ENCODE measurements at places on chromosomes 3 and 15. TPM values are rescaled to one million over a fixed set of nuclear protein-coding genes. Genes with fewer than 3 reads are reported as not detected.

DNA sequence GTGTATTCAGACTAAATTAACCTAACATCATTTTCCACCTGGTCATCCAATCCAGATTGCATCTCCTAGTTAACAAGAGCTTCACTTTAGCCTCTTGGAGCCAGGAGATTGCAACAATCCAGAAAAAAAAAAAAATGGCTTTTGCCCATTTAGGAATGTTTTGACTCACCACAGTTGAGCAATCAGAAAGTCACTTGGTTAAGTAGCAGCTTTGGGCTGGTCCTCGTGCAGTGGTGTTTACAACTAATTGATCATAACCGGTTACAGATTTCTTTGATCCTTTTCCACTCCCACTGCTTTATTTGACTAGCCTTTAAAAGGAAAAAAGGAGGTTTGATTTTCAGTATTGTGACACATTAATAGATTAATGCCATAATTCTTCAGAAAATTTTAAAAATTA, 688.8 kb upstream of the CCDC54 start:
- peaks cover 18% of the 10 kb centered on the region for H3K4me1 ChIP-seq
- H3K27me3 ChIP-seq = no peaks in the 10 kb centered on the region
- H3K27ac ChIP-seq = no peak overlapping the region

DNA sequence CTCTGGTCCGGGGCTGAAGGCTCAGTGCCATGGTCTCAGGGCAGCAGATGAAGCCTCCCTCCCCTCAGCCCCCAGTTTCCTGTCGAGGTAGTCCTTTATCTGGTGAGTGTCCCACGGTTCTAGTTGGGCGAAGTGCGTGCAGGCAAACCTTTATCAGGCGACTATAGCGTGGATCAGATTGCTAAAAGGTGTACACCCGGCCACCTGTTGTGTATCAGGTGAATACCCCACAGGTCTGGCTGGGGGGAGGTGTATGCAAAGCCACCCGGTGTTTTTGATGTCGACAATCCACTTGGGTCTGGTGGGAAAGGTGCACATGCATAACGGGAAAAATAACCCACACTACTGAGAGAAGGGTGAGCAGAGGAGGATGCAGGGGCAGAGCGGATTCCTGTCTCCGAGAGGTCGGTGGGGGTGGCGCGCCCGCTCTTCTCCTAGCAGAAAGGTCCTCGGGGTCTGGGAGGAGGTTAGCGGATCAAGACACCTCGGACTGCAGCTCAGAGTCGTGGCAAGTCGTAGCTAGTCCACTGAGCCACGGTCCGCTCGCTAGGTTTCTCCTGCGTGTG, 507 bp downstream of the SLC12A6 start:
- H3K36me3 ChIP-seq = peaks cover 16% of the 10 kb centered on the region
- H3K4me3 ChIP-seq = peak overlapping the region; percentile 82
- peaks cover 71% of the 10 kb centered on the region for H3K4me1 ChIP-seq
- H3K27ac ChIP-seq = peak overlapping the region; percentile 97
- no peaks in the 10 kb centered on the region for H3K27me3 ChIP-seq

DNA sequence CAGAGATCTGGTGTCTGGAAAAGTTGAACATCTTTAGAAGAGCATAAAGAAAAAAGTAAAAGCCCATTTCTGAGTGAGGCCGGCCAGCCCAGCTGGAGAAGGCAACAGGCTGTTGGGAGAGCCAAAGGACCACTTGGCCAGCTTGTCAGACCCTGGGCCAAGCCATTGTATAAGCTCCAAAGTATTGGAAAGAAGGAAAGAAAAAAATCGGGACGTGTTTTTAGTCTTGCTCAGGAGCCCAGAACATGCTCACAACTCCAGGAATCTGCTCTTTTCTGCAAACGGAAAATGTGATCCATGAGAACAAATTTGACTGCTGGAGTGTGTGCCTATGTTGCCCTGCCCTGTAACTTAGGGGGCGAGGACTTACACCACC, 10.4 kb upstream of the CLPX start:
- DNase-seq = no peak
- peaks cover 7% of the 10 kb centered on the region for H3K27me3 ChIP-seq

GRCh38 chr3:161852744-161853143, 356.1 kb downstream of the OTOL1 start:
- H3K4me1 ChIP-seq = peaks cover 20% of the 10 kb centered on the region
- H3K27ac ChIP-seq = no peak overlapping the region
- no peak for DNase-seq
- H3K36me3 ChIP-seq = no peaks in the 10 kb centered on the region
- no peaks in the 10 kb centered on the region for H3K27me3 ChIP-seq

DNA sequence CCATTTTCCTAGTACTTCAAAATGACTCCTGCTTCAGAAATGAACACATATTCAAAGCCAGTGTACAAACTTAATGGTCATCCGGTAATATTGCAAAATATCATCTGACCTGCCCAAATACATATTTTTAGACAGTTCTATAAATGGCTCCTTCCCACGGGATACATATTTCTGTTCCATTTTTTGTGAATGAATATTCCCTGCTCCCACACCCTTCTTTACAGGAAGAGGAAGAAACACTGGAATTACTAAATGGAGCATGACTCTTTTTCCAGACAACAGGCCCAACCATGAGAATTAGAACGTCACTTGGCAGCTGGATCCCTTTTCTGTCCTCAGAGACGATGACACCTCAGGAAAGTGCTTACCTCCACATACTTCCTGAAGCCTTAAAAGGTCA, 38.0 kb upstream of the CBLB start:
- H3K36me3 ChIP-seq = no peaks in the 10 kb centered on the region
- H3K27ac ChIP-seq = peak overlapping the region; percentile 81

DNA sequence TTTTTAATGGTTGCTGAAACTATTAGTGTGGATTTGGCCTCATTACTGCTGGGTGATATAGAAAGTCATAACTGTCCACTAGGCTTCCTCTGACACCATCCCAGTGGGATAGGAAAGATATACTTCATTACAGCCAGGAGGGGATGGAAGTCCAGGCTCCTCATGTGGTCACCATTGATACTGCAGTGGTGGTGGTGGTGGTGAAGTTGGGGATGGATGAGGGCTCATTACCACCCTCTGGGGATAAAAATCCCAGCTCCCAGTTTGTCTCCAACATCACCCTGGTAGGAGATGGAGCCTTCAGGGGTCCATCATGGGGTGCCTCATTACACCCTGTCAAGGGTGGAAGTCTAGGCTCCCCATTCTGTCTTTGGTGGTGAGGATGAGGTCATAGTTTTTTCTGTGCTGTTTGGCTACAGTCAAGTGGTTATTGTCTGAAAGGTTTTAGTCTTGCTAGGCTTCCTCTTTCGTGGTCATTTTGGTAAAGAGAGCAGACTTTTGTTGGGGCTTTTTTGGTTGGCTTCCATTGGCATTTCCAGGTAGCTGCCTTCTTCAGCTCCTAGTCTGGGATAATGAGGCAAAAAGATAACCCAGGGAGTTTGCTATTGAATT, 30.1 kb upstream of the FILIP1L start:
- H3K27ac ChIP-seq = no peak overlapping the region
- H3K27me3 ChIP-seq = no peaks in the 10 kb centered on the region
- peaks cover 1% of the 10 kb centered on the region for H3K4me1 ChIP-seq
- DNase-seq = no peak
- H3K36me3 ChIP-seq = peaks cover 15% of the 10 kb centered on the region

GRCh38 chr3:127865941-127866340, 43.6 kb upstream of the MGLL start:
- no peaks in the 10 kb centered on the region for H3K27me3 ChIP-seq
- peaks cover 2% of the 10 kb centered on the region for H3K36me3 ChIP-seq
- peaks cover 16% of the 10 kb centered on the region for H3K4me1 ChIP-seq
- no peak overlapping the region for H3K4me3 ChIP-seq

DNA sequence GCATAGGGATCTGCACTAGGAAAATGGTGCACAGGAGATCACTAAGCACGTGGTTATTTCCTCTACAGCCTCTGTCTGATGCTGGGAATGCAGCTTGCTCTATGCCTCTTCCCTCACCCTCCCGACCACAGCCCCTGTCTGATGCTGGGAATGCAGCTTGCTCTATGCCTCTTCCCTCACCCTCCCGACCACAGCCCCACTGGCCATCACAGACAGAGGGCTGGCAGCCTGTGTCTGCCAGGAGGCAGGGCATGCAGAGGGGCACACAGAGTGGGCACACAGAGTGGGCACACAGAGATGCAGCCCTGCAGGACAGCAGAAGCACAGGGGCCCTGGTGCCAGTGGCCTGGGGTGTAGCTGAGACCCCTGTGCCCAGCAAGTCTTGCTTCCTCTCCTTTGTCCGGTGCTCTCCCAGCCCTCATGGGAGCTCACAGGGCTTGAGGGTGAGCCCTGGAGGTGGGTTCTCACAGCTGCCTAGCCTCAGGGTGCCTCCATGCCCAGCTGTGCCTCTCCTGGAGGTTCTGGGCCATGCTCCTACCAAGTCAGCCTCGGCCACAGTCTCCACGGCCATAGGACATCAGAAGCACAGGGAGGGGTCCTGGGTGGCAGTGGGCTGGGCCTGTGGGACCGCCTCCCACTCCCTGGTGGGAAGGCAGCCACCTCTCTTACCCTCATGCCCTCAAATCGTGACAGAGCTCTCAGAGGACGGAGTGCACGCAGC, 65.8 kb downstream of the EXOG start:
- no peak overlapping the region for H3K4me3 ChIP-seq
- no peaks in the 10 kb centered on the region for H3K36me3 ChIP-seq
- H3K27me3 ChIP-seq = no peaks in the 10 kb centered on the region

DNA sequence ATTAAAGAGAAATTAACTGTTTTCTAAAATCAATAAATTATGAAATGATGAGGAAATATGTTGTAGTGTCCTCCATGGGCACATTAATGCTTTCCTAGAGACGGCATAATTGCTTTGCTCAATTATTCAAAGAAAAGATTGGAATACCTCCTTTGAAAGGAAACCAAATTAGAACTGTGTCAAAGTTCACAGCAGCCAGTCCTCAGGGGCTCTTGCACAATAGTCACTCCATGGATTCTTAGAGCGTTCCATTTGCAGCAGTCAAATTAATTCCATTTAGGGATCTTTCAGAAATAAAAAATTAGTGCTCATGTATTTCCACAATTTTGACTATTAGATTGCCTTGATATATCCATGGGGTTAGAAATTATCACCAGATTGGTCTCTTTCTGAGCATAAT, 841.6 kb upstream of the DPPA4 start:
- no peaks in the 10 kb centered on the region for H3K27me3 ChIP-seq
- H3K27ac ChIP-seq = no peak overlapping the region
- no peak for DNase-seq
- no peaks in the 10 kb centered on the region for H3K36me3 ChIP-seq
- H3K4me3 ChIP-seq = no peak overlapping the region

- H3K27ac ChIP-seq = no peak overlapping the region
- no peaks in the 10 kb centered on the region for H3K4me1 ChIP-seq
- no peak for DNase-seq
Observed at GRCh38 chr3:7271631-7272030, 410.7 kb downstream of the GRM7 start.

DNA sequence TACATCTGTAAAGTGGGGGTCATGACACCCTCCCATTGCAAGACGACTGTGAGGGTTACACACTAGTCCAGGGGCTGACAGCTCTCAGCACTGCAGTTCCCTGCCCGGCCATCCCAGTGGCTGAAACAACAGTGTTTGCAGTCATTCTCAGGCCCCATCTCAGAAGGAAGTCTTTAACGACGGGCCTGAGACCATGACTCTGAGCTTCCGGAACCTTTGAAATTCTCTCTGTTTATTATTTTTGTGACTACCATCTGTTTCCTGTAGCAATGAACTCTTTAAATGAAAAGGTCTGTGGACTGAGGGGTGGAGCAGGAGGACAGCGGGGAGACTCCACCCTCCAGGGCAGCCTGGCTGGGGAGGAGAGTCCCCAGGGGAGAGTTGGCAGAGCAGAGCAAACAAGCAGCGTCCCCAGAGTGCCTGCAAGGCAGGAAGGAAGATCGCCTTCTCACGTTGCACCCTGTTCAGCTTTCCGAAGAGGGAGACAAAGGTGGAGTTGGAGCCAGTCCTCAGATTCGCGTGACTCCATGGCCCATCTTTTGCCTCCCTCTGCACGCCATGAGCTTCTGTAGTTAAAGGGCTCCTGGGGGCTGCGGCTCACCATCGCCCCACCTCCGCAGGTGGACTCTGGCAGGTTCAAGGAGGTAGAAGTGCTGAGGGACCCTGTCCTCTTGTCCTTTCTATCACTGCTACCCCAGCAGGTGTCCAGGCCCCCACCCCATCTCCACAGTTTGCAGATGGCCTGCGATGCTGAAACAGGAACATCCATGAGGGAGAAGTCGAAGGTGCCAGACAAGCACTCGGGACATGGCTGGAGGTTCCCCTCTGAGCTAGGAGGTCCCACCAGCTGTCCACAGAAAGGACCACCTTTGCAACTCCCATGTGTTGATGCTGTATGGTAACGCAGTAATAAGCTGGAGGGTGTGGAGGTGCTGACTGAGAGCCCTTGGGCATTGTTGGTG, 525.8 kb upstream of the PROK2 start:
- H3K27me3 ChIP-seq = peaks cover 3% of the 10 kb centered on the region
- H3K4me1 ChIP-seq = peaks cover 43% of the 10 kb centered on the region
- peak; percentile 87 for DNase-seq
- H3K4me3 ChIP-seq = peak overlapping the region; percentile 61

DNA sequence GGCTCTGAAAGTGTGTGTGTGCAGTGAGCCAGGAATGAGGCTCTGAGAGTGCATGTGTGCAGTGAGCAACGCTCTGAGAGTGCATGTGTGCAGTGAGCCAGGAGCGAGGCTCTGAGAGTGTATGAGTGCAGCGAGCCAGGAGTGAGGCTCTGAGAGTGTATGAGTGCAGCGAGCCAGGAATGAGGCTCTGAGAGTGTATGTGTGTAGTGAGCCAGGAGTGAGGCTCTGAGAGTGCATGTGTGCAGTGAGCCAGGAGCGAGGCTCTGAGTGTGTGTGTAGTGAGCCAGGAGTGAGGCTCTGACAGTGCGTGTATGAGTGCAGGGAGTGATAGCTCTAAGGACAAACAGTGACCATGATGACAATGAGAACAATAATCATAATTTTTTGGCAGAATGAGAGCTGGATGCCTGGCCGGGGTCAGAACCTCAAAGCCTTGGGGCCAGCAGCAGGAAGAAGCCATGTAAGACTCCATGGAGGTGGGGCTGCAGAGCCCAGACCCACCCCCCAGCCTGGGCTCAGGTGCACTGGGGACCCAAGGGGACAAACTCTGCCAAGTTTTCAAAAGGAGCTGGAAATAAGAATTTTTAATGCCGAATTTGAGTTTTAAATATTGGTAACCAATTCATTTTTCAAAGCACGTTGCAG, 85.7 kb upstream of the PRR20G start:
- H3K36me3 ChIP-seq = no peaks in the 10 kb centered on the region
- H3K27ac ChIP-seq = no peak overlapping the region
- no peak for DNase-seq

GRCh38 chr3:171860830-171861535, 17.8 kb downstream of the TMEM212 start:
- peaks cover 40% of the 10 kb centered on the region for H3K4me1 ChIP-seq
- DNase-seq = no peak
- peak overlapping the region; percentile 87 for H3K27ac ChIP-seq
- H3K4me3 ChIP-seq = no peak overlapping the region

Gene TEX55
- not detected for total RNA-seq

Gene SCN11A
- total RNA-seq = 0.18 TPM

Gene DNAH12
- total RNA-seq = 0.08 TPM

Gene CCR3
- not detected for total RNA-seq

Gene THAP10
- 1.7 TPM for total RNA-seq

Gene SCN5A
- not detected for total RNA-seq

Gene TYRO3
- total RNA-seq = 8.3 TPM

Gene TGM4
- not detected for total RNA-seq

Gene C3orf85
- total RNA-seq = not detected

Gene ITPR1
- 26.3 TPM for total RNA-seq
